ENCODE measurements at places on chromosomes 7 and 10.

DNA sequence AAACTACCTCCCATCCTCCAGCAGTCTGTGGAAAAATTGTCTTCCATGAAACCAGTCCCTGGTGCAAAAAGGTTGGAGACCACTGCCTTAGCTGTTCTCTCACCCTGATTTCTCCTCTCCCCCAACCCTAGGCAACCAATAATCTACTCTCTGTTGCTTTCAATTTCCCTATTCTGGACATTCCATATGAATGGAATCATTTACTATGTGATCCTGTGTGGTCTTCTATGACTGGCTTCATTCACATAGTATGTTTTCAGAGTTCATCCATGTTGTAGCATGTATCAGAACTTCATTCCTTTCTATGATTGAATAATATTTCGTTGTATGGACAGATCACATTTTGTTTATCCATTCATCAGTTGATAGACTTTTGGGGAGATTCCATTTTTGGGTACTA is 38.3 kb upstream of the DLG5 start:
- DNase-seq = no peak

DNA sequence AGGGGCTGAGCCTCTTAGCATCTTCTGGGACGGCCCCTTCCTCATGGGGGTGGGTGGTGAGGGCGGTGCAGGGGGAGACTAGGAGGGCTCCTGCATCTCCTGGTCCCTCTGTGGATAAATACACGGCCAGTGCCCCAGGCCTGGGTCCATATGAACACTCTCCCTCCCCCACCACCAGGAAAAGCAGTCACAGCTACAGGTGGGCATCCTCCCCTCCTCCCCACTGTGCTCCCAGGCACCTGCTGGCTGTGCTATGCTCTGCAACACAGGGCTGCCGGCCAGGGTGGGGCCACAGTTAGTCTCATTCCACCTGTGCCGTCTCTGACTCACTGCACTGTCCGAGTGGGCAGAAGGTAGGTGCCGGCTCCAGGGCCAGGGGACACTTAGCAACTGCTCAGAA is 87.3 kb upstream of the INSIG1 start:
- no peak for DNase-seq

GRCh38 chr7:143202161-143202560 is 18.9 kb downstream of the TAS2R39 start:
- DNase-seq = no peak

DNA sequence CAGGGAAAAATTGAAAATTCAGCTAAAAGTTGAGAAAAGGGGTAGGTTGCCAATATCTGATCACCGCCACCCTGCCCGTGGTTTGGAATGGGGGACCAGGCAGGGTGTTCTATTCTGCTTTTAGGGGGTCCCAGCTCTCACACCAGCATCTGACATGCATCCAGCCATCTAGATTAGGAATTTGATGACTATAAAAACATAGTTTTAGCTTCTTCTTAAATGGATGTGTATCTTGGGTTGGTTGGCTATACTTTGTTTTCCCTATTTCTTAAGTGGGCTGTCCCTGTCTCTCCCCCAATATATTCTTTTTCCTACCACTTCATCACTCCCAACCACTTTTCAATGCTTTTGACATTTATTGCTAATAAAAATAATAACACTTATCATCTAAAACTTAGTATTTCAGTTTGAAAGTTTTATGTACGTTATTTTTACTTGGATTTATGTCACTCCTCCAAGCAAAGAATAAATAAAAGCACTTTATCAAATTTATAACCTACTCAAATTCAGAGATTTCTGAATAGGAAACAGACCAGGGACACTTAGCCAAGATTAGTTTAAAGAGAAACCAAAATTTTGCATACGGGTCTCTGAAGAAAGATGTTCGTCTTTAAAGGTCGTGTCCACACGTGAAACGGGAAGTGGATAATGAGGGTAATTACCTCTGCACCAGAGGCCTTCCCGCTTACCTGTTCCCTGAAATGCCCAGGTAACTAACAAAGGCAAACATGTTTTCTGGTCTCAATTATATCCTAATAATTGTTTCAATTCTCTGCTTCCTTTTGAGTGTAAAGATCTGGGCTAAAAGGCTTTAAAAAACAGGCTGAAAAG is 233.2 kb upstream of the AUTS2 start:
- DNase-seq = no peak

DNA sequence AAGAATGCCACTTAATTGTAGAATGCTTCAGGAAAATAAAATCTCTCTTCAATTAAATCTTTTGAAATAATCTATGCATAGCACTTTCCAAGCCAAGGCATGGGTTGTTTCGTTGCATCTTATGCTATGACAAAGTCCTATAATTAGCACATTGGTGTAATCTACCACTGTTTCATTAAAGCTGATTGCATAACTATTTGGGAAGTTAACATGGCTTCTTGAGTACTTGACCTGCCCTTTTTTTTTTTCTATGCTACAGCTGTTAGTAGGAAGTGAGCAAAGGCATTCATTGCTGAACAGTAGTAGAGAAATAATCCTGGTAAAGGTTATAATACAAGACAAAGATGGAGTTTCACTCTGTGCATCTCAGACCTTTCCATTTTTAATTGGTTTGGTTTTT is 557.2 kb upstream of the CELF2 start:
- DNase-seq = no peak

DNA sequence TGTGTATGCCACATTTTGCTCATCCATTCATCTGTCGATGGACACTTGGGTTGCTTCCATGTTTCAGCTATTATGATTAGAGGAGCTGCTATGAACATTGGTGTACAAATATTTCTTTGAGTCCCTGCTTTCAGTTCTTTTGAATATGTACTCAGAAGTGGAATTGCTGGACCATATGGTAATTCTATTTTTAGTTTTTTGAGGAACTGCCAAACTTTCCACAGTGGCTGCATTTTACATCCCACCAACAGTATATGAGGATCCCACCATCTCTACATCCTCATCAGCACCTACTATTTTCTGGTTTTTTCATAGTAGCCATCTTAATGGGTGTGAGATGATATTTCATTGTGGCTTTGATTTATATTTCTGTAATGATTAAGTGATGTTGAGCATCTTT is 44.7 kb upstream of the ZMIZ2 start:
- DNase-seq = no peak

DNA sequence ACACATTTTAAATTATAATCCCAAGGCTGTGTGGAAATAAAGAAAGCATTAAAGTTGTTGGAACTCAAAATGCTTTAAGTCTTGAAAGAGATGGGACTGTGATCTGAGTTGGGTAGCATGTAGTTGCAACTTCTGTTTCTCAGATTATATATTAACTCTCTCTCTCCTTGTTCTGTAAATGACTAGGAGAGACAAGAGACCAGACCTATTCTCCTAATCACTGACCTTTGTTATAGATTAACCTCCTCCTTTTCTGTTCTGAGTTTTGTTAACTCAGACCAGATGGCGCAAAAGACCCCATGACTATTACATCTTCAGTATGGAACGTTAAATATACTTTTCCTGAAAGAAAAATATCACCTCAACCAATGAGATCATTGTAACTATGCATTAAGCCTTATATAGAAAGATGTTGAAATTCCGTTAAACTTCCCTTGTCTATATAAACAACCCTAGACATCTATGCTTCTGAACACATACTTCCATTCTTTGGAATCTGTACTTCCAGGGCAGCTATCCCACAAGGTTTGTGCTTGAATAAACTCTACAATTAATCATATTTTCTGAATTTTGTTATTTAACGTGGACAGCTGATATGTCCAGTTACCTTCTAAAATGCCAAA is 143.5 kb upstream of the TRIM24 start:
- no peak for DNase-seq

DNA sequence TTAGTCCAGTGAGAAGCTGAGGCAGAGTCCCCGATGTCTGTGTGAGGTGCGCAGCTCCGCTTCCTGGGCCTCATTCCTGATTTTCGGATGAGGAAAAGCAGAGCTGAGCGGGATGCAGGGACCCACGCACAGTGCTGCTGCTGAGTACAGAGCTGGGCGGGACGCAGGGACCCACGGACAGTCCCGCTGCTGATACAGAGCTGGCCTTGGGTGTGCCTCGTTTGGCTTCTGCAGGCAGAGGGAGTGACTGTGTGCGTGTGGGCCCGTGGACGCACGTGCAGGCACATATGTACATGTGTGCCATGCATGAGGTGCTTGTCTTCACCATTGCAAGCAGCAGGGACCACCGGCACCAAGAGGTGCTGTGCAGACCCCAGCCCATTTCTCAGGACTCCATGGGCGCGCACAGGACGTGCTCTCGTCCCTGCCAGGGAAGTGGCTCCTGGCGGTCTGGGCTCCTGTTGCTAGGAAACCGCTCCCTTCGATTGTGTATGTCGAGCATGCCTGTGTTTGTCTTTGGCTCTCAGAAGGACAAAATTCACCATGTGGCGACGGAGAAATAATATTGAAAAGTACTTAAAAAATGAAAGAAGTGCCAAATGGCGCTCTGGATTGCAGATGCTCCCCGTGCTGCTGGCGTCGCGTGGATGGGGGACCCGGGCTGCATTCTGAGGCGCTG is 303.8 kb upstream of the MKI67 start:
- no peak for DNase-seq

GRCh38 chr10:88705958-88706357 is at the start of gene LIPK:
TSS of gene LIPK (plus strand) at chr10:88706249. CDS start at chr10:88724544, 18,295 bp downstream.
- DNase-seq = no peak

- DNase-seq = no peak
Measured at GRCh38 chr7:28900311-28900710, 57.8 kb downstream of the TRIL start.

DNA sequence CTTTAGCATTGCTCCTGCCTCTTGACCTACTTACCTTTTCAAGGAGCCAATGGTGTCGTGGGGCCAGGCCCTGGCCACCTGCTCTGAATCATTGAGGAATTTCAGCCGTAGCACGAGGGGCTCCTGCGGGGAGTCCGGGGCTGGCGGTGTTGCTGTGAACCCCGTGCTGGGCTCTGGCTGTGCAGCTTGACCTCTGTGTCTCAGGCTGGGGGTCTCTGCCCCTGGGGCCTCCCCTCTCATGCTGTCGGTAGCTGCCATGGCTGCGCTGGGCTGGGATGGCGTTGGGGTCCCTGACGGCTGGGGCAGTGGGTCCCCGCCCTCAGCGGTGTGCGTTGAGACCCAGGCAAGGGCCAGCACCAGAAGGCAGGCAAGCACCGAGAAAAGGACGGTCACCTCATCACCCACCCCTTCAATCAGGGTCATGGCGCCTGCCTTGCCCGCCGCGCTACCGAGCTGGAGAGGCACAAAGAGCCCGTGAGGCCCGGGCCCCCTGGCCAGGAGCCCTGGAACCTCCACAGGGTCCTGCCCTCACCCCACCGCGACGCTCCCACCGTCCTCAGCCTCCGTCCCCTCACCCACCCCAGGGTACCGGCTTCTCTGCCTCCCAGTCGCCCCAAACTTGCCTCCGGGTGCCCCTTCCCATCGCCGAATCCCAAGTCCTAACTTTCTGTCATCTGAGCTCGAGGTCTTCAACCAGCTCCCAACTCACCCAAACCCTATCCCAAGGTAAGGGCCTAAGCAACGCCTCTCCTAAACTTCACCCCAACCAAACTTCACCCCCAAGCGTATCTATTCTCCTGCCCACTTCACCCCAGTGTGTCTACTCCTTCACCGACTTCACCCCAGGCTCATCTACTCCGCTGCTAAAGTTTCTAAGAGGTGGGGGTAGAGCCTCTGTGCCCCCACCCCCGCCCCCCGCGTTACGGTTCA is 887 bp downstream of the TMUB1 start:
- no peak for DNase-seq

DNA sequence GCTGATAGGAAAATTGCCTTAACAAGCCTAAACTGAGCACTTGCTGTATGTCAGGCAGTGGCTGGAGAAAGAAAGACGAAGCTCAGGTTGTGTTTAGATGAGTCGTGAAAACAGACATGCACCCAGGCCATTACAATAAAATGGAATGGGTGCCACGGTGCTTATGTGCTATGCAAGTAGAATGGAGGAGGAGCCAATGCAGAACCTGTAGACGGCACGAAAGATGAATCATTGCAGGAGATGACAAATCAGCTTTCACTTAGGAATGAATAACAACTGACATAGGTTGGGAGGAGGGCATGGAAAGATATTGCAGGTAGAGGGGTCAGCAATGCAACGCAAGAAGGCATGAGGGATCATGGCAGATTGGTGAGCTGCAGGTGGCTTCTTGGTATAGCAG is 61.2 kb upstream of the ARHGAP21 start:
- no peak for DNase-seq

GRCh38 chr10:17348501-17349349 is 105.7 kb downstream of the ST8SIA6 start:
- peak; percentile 93 for DNase-seq

DNA sequence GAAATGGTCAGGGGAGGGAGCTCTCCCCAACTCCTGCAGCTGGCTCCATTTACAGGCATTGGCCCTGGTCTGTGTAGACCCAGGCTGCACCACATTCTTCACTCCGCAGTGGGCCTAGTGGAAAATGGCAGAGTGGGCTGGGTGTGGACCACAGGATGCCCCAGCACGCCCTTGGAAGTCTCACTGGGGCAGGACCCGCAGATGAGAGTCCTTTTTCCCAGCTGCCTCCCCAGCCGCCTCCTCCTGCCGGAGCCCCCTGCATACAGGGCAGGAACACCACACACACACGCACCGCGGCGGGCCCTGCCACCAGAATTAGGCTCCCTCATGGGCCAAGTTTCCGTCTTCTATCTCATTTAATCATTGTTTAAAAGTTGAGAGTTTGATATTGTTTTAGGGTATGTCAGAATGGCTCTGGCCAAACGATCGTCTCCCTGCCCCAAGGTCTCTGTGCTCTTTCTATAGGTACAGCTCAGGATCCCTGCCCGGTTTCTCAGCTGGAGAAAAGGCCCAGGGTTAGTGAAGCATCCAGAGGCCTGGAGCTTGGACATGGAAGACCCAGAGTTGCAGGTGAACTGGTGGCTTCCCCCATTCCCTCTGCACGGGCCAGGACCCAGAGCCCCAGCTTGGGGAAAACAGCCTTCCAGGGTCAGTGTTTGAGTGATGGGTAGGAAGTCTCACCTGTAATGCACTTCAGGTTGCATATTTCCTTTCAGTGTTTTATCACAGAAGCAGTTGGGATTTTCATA is 42.0 kb downstream of the ZNF467 start:
- DNase-seq = no peak

- DNase-seq = no peak
Measured at GRCh38 chr10:121438333-121438732, 159.9 kb downstream of the FGFR2 start.

DNA sequence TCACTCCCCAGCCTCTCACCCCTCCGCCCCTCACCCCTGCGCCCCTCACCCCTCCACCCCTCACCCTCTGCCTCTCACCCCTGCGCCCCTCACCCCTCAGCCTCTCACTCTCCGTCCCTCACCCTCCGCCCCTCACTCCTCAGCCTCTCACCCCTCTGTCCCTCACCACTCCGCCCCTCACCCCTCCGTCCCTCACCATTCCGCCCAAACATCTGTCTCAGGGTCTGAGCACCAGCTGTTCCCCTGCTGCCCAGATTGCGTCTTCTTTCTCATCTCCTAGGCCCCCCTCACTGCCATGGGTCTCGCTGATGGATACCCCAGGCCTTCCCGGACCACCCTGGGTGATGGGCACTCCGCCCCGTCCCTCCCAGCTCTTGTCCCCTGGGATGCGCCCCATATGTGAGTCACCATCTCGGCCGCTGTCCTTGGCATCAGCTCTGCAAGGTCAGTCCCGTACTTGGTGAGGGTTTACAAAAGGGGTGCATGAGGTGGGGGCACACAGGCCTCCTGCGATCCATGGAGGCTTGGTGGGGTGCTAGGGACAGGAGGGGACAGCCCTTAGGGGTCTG is 65.4 kb upstream of the GNA12 start:
- DNase-seq = no peak
